ENCODE measurements at places on chromosomes 5 and 9. TPM values are rescaled to one million over a fixed set of nuclear protein-coding genes. Genes with fewer than 3 reads are reported as not detected.

GRCh38 chr5:54909911-54910870 is 75.2 kb downstream of the ESM1 start:
- no peak for DNase-seq

GRCh38 chr5:35230038-35230611 is at the start of gene PRLR:
TSS of gene PRLR (minus strand) at chr5:35230487. CDS start at chr5:35089620, 140,867 bp downstream.
- DNase-seq: peak; percentile 47

Gene ADCY2
- total RNA-seq: 13.1 TPM

- DNase-seq: no peak
Measured at GRCh38 chr9:81557452-81558090, 131.8 kb downstream of the TLE1 start.

GRCh38 chr5:180809403-180810209 is 7.0 kb upstream of the MGAT1 start:
- peak; percentile 93 for DNase-seq

DNA sequence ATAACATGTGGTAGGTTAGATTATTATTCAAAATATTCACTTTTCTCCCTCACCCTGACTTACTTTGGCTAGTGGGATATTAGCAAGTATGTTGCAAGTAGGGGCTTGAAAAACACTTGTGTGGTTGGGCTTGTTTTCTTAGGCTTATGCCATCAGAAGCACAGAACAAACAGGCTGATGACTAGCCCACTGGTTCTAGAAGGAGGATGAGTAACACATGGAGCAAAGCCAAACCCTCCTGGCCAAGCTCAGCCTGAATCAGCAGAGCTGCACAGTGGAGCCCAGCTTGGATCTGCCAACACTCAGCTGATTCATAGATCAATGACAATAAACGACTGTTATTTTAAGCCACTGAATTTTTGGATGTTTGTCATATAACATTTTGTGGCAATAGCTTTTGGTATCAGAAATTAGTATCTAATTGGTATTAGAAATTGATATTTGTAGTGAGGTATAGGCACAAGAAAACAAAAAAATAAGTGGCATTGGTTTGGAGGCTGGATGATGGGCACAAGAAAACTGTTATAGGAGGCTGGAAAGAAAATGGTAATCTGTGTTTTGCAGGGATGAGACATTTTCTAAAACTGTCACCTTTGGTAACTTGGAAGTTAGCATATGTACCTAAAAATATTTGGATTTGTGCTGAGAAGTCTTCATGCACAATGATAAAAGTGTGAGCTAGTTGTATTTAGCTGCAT is 46.1 kb upstream of the ZBED3 start:
- DNase-seq: peak; percentile 80

DNA sequence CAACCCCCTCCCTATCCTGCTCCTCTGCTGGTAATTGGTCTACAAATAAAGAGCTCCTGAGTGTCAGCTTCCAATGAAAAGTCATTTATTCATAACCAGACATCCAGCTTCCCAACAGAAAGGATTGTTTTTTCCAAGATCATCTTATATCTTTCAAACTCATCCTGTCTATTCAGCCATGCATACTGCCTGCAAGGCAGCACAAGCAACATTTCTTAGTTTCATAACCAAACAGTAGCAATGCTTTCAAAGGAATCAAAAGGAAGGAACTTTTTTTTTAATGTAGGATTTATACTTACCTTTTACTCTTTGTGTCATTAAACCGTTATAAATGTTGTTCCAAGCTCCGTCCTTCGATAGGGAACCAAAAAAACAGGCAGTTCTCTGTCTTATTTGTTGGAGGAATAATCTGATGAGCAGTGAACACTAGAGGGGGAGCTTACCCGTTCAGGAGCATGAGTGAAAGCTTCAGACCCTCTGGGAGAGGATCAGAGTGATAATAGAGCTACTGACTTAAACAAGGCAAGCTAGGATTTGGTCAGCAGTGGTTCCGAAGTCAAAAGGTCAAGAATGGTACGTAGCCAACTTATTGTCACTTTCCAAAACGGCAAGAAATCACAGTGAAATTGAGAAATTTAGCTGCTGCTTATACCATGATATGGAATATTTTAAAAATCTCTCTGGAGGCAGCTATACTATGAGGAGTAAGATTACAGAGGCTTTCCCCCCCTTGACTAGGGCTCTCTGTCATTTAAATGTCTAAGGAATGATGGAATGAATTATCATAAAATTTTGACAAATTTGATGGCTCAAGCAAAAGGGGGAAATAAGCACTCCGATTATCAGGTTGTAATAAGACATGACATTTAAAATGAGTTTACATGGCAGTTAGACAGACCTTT is 892.9 kb downstream of the NR2F1-AS1 start:
- no peak for DNase-seq

Gene CARD9
- 11.5 TPM for total RNA-seq

Gene RNF208
- 6.5 TPM for total RNA-seq

DNA sequence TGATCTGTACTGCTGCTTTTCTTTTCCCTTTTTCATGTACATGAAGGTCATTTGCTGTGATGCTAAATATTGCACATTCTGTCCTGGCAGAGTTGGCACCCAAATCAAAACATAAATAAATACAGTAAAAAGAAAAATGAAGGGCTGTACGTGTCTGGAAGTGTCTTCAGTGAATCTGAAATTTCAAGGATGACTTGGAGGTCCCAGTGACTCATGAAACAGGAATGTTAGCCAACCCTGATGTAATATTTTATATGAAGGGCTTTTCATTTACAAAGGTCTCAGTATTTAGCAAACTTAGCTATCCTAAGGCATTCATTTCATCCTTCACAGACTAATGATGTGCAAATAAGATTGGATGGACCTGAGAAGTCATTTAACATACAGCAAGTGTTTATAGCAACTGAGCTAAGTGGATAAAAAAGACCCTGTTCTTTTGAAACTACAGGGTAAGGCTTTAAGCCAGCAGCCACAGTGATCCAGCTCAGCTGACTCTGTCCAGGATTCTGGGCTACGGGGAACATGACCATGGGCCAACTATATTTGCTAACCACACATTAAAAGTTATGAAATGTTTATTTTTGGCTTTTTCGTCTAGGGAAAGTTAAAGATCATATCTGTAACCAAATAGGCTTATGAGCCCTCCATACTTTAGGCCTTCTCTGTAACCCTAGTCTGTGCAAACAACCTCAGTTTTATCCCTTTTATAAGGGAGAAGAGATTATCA is 104.0 kb upstream of the DMRTA1 start:
- no peak for DNase-seq

- DNase-seq: no peak
Measured at GRCh38 chr5:98938464-98938863, 9.7 kb upstream of the CHD1 start.

Gene GPR150
- 0.18 TPM for total RNA-seq

DNA sequence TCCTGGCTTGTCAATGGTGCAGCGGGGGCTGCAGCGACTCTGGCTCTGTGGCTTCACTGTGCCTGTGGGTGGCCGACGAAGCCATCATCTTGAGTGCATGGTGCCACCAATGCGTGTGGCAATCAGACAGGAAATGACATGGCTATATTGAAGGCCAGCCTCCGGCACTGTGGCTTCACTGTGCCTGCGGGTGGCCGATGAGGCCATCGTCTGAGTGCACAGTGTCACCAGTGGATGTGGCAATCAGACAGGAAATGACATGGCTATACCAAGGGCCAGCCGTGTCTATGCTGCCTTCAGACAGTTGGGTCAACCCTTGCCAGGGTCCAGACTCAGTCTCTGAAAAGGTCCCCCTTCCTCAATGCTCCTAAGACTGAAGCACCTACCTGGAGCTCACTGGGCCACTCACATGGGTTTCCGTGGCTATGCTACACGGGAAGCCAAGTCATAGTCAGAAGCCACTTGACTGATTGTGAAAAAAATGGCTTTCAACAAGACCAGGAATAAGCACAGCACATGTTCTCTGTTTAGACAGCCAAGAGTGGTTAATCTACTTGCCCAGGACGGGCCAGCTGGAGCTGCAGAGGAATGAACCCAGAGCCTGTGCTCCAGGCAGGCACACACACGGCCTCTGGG is 67.5 kb upstream of the S1PR3 start:
- no peak for DNase-seq

GRCh38 chr5:119174578-119175163 is 103.8 kb downstream of the DMXL1 start:
- DNase-seq: no peak

GRCh38 chr5:116068028-116068632 is 16.7 kb upstream of the COMMD10 start:
- DNase-seq: no peak

DNA sequence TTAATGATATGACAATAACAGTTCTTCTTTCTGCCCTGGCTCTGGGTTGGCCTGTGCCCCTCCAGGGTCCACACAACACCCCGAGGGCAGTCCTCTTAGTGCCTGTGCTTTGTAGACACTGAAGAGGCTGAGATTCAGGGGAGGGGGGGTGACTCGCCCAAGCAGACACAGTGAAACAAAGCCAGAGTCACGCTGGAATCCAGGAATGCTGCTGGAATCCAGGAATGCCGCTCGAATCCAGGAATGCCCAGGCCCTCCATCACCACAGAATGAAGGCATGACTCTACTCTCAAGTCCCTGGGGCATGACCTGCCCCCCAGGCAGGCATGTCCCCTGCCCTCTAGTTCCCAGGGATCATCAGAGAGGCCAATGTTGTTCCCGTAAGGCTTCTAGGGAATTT is 73.1 kb downstream of the LRSAM1 start:
- DNase-seq: no peak

DNA sequence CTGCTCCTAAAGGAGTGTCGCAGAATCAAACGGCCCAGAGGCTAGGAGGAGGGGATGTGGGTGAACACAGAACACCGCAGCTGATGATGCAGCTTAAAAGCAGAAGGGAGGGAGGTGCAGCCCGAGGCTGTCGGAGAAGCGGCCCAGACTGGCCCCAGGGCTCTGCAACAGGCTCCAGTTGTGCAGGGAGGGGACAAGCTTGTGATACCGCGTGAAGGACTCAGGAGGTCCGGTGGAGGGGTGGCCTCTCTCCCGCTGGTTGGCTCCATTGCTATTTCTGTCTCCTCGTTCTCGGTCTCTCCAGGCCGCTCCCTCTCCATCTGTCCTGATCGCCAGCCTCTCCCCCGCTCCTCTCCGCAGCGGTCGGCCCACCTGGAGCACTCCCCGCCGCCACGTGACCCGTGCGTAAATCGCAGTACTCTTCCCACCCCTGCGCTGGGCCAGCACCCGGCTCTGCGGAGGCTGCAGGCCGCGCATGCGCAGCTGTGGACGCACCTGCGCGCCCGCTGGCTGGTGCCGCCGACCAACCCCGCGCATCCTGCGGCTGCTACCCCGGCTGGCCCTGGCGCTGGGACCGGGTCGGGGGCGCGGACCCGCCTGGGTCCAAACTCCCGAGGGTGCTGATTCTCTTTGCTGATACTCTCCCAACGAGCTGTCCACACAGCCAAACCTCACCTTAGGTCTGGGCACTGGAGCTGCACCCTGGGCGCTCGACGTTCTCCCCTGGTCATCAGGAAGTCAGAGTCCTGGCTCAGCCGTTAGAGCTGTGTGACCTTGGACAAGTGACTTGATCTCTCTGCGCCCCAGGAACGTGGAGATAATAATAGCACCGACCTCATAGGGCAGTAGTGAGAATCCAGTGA is 3.7 kb upstream of the STXBP1 start:
- DNase-seq: no peak

- no peak for DNase-seq
Measured at GRCh38 chr5:18334949-18335348, 700.7 kb downstream of the TAF11L14 start.

GRCh38 chr5:129958581-129958980 is 54.3 kb downstream of the CHSY3 start:
- no peak for DNase-seq

DNA sequence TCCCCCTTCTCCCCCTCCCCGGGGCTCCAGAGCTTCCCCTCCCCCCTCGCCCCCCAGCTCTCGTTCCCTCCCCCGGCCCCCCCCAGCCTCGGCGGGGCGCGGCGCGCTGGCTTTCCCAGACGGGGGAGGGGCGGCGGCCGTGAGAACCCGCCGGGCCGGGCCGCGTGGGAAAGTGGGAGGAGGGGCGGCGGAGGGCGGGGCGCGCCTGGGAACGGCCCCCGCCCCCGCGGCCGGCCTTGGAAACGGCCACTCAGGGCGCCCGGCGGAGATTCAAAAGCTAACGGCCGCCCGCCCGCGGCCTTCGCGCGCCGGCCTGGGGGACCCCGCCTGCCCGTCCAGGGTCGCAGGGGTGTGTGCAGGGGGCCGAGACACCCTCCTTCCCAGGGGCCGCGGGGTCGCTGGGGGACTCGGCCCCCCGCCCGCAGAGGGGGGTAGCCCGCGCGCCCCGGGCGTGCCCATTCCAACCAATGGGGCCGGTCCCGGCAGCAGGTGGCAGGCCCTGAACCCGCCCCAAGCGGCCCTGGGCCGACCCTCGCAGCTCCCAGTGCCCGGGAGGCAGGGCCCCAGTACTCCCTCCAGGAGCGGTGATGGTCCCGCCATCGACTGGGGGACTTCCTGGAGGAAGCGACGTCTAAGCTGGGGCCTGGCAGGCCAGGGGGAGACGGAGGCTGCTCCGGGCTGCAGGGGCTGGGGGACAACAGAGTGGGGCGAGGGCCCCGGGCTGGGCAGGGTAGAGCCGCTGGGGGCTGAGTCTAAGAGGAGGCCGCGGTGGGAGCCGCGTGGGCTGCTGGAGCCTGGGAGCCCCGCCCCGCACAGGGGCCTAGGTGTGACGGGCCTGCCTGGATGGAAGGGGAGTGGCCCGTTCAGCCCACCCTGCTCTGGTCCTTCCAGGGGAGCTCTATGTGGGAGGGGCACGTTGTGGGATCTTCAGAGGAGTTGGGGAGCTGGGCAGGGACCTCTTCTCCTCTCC is 14.2 kb upstream of the NRARP start:
- DNase-seq: no peak

Gene RAD17
- 23.1 TPM for total RNA-seq

Gene GFPT2
- total RNA-seq: 20.0 TPM

Gene KIF24
- total RNA-seq: 0.94 TPM

Gene ENG
- total RNA-seq: 83.6 TPM

- no peak for DNase-seq
Measured at GRCh38 chr5:82613891-82614290, 335.7 kb upstream of the RPS23 start.

- DNase-seq: no peak
Measured at GRCh38 chr5:56601641-56602071, 213.7 kb upstream of the MAP3K1 start.

DNA sequence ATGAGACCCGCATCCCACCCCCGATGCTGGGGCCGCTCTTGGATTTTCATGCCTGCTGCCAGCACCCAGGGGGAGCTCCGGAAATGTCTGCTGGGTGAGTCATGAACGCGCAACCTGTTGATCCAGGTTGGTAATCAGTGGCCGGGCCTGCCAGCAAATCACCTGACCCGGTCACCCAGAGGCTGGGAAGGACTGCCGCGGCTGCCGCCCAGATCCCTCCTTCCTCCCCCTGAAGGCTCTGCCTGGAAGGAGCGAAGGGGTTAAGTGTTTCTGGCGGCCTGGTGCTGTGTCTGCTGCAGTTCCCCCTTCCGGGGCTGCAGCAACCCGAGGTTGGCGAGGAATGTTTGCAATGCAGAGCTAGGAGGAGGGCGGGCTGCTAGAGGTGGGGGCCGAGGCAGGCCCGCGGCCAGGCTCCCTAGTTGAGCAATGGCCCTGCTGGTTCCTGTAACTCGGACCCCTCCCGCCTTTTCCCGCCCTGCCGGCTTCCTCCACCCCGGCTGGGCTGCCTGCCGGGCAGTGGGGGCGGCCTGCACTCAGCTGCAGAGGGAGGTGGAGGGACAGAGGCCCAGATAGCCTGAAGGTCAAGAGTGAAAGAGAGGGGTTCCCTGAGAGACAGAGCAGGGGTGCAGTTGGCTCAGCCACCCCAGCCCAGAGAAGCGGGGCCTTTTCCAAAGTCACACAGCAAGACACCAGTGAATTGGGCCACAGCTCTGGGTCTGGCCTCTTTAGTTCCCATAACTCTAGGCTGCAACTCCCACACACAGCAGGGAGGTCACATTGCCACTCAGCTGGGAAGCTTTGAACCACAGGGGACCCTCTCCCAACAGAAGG is 156.3 kb upstream of the IER5L start:
- peak; percentile 95 for DNase-seq
